ENCODE measurements at places on chromosomes 1 and 21.
A peak's percentile ranks its signal among the peaks of the same experiment; 100 is the strongest.

- DNase-seq: peak; percentile 52
Measured at GRCh38 chr1:110210604-110211495, 736 bp downstream of the KCNC4 start.

DNA sequence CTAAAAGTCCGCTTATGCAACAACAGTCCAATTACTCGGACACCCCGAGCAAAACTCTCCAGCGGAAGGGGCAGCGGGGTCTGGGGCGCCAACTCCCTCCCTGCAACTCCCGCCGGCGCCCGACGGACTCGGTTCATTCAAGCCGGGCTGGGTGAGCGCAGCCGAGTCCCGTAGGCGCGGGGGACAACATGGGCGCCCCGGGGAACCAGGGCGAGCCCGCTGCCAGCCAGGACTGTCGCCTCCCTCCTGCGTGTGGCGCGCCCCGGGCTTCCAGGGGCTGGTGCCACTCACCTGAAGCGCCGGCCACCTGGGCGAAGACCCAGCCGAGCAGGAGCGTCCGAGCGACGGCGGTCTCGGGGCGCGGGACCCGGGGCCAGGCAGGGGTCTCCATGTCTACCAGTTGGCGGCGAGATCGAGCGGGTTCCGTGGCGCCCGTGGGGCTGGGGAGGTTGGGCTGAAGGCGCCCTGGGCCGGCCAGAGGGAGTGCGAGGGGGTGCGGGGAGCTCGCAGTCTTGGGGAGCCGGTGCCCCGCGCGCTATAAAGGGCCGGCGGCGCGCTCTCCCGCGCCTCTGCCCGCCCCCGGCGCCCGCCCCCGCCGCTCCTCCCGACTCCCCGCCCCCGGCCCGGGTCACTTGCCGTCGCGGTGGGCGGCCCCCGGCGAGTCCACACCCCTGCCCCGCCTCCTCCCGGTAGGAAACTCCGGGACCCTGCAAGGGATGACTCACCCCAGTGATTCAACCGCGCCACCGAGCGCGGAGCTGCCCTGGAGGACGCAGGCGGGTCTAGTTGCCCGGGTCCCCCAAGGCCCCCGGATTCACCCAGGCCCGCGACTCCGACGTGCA is at the start of gene F3:
F3 (minus strand) TSS at position 514 of the 842 bp plus-strand sequence; CDS start at position 391, 123 bp downstream.
- peak; percentile 41 for DNase-seq

- no peak for DNase-seq
Measured at GRCh38 chr1:172211221-172211620, 209.3 kb upstream of the C1orf105 start.

- no peak for DNase-seq
Measured at GRCh38 chr1:17828991-17829390, 73.9 kb downstream of the ACTL8 start.

DNA sequence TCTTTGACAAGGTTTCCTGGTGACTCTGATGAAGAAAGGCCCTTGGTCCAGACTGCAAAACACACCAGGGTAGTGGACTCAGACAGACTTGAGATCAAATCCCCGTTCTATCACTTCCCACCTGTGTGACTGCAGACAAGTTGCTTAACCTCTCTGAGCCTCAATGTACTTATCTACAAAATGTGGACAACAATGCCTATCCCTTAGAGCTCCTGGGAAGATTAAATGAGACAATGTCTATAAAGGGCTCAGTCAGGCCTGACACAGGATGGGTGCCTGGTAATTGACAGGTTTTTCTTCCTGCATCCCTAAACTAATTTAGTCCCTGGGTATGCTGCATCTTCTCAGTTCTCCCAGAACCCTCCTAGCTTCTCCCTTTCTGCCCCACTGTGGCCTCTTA is 37.9 kb upstream of the ZBTB40 start:
- no peak for DNase-seq

DNA sequence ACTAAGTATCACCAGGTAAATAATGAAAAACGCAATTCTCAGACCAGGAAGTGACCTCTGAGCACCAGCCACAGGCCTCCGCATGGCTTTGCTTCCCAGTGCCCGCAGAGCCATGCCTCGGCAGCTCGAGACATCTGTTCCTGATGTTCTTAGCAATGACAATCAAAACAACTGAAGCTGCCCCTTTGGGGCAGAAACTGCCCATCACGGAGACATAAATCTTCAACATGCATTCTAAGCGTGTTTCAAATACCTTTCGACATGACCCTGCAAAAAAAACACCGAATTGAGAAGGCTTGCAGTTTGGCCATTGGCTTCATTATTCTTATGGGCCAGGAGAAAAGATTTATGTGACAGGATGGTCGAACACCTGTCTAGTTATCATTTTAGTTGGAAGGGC is 5.8 kb upstream of the RAP1GAP start:
- no peak for DNase-seq

GRCh38 chr1:6580593-6581409 is 1.0 kb downstream of the ZBTB48 start:
- no peak for DNase-seq

DNA sequence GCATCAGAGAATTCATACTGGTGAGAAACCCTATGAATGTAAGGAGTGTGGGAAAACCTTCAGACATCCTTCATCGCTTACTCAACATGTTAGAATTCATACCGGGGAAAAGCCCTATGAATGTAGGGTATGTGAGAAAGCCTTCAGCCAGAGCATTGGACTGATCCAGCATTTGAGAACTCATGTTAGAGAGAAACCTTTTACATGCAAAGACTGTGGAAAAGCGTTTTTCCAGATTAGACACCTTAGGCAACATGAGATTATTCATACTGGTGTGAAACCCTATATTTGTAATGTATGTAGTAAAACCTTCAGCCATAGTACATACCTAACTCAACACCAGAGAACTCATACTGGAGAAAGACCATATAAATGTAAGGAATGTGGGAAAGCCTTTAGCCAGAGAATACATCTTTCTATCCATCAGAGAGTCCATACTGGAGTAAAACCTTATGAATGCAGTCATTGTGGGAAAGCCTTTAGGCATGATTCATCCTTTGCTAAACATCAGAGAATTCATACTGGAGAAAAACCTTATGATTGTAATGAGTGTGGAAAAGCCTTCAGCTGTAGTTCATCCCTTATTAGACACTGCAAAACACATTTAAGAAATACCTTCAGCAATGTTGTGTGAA is 12.8 kb downstream of the ZFP69B start:
- DNase-seq: no peak

DNA sequence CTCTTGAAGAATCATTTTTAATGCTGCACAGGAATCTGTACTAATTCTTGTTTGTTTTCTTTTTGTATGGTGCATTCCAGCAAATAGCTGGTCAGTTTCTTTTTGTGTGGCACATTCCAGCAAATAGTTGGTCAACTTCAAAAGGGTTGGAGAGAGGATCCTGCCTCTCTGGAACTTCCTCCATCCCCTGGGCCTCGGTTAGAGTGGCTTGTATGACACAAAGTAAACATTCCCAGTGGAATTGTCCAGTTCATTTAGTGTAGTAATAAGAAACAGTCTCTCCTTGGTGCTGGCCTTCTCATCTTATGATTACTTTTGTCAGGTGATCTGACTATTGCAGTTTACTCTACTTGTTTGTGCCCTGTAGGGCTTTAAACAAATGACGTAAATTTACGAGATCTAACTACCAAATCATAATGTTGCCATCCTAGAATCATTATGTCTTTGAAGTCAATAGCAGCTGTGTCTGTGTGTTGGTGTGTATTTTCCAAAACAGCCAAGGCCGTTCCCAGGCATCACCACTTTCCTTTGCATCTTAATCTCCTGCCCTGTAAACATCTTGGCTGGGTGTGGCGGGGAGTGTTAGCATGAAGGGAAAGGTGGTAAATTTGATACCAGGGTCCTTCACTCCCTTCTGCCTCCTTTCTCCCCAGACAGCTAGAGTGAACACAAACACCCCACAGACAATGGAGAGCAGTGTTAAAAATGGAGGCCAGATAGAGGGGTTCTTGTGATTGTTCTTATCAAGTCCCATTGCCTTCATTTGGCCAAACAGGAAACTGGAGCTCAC is 77.9 kb downstream of the CDC7 start:
- DNase-seq: no peak

GRCh38 chr1:178513278-178513983 is 522 bp downstream of the TEX35 start:
- DNase-seq: no peak

GRCh38 chr1:217660353-217661062 is 29.4 kb downstream of the SPATA17 start:
- DNase-seq: no peak

DNA sequence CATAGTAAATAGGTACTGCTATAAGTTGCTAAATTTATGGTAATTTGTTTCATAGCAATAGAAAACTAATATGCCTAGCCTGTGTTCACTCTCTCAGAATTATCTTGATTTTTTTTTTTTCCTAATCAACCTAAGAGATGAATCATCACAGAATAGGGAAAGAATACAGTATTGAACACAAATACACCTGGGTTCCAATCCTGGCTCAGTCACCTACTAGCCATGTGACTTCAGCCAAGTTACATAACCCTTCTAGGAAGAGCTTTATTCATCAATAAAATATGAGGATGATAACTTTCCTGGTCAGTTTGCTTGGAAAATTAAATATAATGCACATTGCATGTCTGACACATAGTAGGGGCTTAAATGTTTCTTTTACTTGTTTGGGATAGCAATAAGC is 279.5 kb downstream of the FOXD2 start:
- no peak for DNase-seq

DNA sequence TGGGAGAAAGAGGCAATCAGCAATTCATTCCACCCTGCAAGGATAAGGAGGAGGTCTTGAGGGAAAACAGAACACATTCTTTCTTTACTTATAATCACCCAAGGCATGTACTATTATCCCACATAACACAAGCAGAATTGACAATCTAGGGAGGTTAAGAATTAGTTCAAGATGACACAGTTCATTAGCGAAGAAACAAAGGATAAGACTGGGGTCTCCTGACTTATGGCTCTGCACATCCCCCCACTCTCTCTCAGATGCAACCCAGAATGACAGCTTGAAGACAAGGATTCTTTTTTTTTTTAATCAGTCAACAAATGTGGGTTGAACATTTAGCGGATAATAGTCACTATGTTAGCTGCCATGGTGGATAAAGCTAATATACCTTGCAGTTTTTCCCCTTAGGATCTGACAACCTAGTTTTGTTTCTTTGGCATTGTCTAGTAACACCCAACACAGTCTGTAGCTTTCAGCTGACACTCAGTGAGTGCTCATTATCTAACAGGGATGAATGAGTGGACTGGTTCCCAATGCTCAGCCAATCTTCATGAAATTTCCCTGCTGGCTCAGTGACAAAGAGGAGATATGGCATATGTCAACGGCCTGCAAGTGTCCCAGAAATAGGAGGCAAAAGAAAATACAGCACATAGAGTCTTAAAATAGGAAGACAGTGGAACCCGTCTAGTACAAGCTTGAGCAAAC is 35.1 kb downstream of the RXRG start:
- no peak for DNase-seq

GRCh38 chr1:235090406-235091069 is 38.1 kb downstream of the TOMM20 start:
- no peak for DNase-seq

DNA sequence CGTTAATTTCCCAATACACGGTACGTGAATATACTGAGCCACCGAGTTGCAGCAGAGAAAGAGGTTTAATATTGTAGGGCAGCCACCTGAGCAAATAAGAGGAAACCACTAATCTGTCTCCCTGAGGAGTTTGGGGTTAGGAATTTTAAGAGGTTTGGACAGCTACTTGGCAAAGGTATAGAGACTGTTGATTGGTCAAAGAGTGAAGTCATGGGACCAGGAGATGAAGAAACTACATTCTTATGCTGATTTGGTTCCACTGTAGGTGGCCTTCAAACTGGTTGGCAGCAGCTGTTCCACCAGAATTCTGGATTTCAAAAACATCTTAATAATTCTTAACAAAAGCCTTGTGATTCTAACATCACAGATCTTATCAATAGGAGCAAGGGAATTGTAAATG is 485.4 kb upstream of the PRMT6 start:
- DNase-seq: no peak

DNA sequence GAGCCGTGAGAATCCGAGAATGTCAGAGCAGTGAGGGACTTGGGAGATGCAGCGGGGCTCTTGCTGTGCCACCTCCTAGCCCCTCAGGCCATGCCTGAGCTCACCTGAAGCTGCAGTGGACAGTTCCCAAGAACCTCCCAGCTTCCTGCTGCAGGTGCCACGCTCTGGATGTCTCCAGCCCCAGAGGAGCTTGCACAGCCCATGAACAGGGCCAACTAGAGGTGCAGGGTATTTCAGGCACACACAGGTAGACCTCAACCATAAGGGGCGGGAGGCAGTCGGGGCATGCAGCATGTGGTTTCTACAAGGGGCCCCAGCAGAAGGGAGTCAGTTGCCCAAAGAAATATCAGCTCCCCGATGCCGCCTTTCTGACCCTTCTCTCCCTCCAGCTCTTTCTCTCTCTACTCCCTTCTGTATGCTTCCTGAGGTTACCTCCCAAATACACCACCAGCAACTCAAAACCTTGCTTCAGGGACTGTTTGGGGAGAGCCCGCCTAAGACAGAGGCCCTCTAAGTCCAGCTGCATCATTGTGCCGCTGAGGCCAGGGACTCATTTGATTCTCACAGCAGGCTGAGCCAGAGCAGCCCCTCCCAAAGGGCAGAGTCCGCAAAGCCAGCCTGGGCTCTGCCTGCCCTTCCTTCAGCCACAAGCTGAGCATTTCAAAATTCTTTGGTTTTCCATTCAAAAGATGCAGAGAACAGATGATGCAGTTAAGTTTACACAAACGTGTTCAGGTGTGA is 209.8 kb downstream of the MATN1 start:
- no peak for DNase-seq

GRCh38 chr1:106749906-106750305 is 306.6 kb upstream of the PRMT6 start:
- DNase-seq: no peak

DNA sequence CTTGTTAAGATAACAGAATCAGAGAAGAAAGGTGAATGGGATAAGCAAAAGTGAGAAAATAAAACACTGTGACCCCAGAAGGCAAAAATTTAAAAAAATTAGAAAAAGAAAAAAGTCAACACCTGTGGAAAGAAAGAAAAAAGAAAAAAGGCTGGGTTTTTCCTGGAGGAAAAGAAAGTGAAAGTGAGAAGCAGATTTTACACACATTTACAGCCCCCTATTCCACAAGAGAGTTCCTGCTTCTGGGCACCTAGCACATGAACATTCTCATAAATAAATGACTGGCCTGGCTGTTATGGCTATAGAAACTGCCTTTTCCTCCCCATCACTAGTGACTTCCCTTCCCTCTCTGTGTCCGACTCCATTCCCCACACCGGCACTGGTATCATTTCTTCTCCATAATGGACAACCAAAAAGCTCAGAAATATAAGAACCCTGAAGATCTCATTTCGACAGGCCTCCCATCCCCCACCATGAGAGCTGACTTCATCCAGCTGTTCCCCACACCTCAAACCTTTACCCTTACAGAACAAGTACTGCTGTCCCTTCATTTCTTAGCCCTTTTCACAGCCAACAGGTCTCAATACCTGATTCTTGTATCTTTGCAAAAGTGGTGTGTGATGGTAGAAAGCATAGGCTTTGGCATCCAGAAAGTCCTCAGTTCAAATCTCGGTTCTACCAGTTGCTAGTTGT is 12.6 kb downstream of the MTF1 start:
- no peak for DNase-seq

Measured in CD4-positive, alpha-beta T cell treated with Interleukin-6 at 100 ng/mL for 8 hours (primary cell).